ENCODE measurements at places on chromosomes 13 and 19. TPM values are rescaled to one million over a fixed set of nuclear protein-coding genes. Genes with fewer than 3 reads are reported as not detected.

Gene ZNF534
- total RNA-seq: 0.29 TPM

Gene ZNF296
- total RNA-seq: 8.8 TPM

Gene MYPOP
- total RNA-seq: 7.6 TPM

- H3K27me3 ChIP-seq: no peaks in the 10 kb centered on the region
- no peak overlapping the region for H3K4me3 ChIP-seq
- H3K36me3 ChIP-seq: no peaks in the 10 kb centered on the region
- H3K27ac ChIP-seq: no peak overlapping the region
Observed at GRCh38 chr13:19067767-19068166, 113.9 kb downstream of the TUBA3C start.

GRCh38 chr13:70333752-70334151 lies 225.5 kb upstream of the KLHL1 start:
- no peak overlapping the region for H3K27ac ChIP-seq
- no peaks in the 10 kb centered on the region for H3K27me3 ChIP-seq
- H3K4me1 ChIP-seq: no peaks in the 10 kb centered on the region
- no peak for DNase-seq
- H3K36me3 ChIP-seq: no peaks in the 10 kb centered on the region

DNA sequence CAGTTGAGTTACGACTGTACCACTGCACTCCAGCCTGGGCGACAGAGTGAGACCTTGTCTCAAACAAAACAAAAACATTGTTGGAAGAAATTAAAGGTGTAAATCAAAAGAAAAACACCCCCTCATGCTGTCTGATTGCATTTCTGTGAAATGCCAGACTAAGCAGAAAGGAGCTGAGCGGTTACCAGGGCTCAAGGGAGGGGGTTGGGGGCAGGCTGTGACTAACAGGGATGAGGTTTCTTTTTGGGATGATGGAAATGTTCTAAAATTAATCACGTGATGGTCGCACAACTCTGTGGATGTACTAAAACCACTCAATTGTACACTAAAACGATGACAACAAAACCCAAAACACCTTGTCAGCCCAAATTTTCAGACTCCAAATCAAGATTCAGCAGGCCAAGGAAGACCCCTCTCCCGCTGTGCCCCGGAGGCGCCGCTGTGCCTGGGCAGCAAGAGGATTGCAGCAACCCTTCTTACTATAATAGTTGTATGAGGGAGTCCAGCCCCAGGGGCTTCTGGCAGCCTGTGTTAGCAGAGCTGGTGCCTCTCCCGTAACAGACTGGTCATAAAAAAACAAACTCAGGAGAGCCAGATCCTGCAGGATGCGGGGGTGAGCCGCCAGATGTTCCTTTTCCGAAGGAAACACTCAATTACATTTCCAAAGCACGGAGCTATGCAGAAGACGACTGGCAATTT lies 20.9 kb downstream of the CAPS start:
- no peaks in the 10 kb centered on the region for H3K27me3 ChIP-seq
- H3K4me3 ChIP-seq: no peak overlapping the region
- H3K27ac ChIP-seq: no peak overlapping the region
- no peak for DNase-seq
- no peaks in the 10 kb centered on the region for H3K4me1 ChIP-seq
- peaks cover 88% of the 10 kb centered on the region for H3K36me3 ChIP-seq

GRCh38 chr13:50334944-50335343 lies 319.7 kb downstream of the KCNRG start:
- DNase-seq: peak; percentile 66
- H3K36me3 ChIP-seq: no peaks in the 10 kb centered on the region
- peak overlapping the region; percentile 57 for H3K27ac ChIP-seq
- H3K4me1 ChIP-seq: no peaks in the 10 kb centered on the region
- no peak overlapping the region for H3K4me3 ChIP-seq

- peaks cover 7% of the 10 kb centered on the region for H3K4me1 ChIP-seq
- no peaks in the 10 kb centered on the region for H3K36me3 ChIP-seq
- peak; percentile 43 for DNase-seq
- H3K4me3 ChIP-seq: no peak overlapping the region
- no peak overlapping the region for H3K27ac ChIP-seq
- no peaks in the 10 kb centered on the region for H3K27me3 ChIP-seq
Observed at GRCh38 chr19:13784731-13785452, 10.4 kb upstream of the ZSWIM4 start.

GRCh38 chr19:16153582-16154336 lies 10.3 kb downstream of the HSH2D start:
- no peak overlapping the region for H3K27ac ChIP-seq
- peaks cover 4% of the 10 kb centered on the region for H3K27me3 ChIP-seq
- no peaks in the 10 kb centered on the region for H3K36me3 ChIP-seq

DNA sequence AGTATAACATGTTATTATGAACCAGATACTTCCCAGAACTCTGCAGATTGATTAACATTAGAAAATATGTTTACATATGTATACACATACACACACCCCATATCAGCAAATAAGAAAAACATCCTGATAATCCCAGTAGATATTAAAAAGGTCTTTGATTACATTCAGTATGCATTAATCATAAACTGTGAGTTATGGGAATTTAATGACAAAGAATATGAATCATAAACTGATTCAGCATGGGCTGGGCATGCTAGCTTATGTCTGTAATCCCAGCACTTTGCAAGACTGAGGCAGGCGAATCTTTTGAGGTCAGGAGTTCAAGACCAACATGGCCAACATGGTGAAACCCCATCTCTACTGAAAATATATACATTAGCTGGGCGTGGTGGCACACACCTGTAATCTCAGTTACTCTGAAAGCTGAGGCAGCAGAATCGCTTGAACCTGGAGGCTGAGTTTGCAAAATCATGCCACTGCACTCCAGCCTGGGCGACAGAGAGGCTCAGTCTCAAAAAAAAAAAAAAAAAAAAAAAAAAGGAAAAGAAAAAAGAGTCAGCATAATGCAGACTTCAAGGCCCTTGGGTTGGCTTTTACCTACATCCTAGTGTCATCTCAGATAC lies 581.9 kb upstream of the PRR20A start:
- H3K4me3 ChIP-seq: no peak overlapping the region
- no peaks in the 10 kb centered on the region for H3K27me3 ChIP-seq
- no peaks in the 10 kb centered on the region for H3K4me1 ChIP-seq
- DNase-seq: no peak
- no peaks in the 10 kb centered on the region for H3K36me3 ChIP-seq

- H3K4me1 ChIP-seq: no peaks in the 10 kb centered on the region
- no peaks in the 10 kb centered on the region for H3K27me3 ChIP-seq
- peaks cover 28% of the 10 kb centered on the region for H3K36me3 ChIP-seq
- DNase-seq: peak; percentile 61
- H3K27ac ChIP-seq: no peak overlapping the region
Observed at GRCh38 chr19:58317476-58318072, 9.2 kb upstream of the ZSCAN22 start.

Measured in K562 (cell line).